NCI-H1105 treated with DMSO at 0.1 percent for 48 hours (cell line): ENCODE measurements at places on chromosomes 16 and 17.

- no peak for DNase-seq
Observed at GRCh38 chr17:6923385-6923784, 72.5 kb upstream of the ALOX12 start.

DNA sequence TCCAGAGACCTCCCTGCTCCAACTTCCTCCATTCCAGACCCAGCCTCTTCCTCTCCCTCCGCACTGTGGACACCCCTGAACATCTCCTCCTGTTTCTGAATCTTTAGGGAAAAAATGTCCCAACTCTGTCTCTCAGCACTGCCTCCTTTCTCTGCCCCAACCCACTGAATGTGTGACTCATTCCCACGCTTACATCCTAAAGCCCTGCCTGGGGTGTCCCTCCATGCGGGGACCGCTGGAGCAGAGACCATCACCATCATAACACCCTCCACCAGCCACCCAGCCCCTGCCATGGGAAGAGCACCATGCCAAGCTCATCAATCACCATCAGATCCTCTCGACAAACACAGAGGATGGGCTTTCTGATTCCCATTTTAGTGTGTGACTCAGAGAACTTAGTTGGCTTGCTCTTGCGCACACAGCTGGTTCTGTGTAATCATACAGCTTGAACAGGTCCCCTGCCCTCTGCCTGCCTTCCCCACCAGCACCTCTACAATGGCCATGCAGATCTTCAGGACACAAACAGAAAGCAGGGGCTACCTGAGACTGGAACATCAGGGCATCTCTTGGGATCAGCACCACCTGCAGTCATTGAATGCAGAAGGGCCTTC lies 10.7 kb downstream of the RPRML start:
- no peak for DNase-seq

GRCh38 chr16:76670125-76670857 lies 393.1 kb downstream of the CNTNAP4 start:
- no peak for DNase-seq

GRCh38 chr17:68441070-68441770 lies 16.1 kb downstream of the WIPI1 start:
- no peak for DNase-seq
